ENCODE measurements at places on chromosomes 3 and 15. TPM values are rescaled to one million over a fixed set of nuclear protein-coding genes. Genes with fewer than 3 reads are reported as not detected.

GRCh38 chr3:181881749-181882148 is 170.0 kb downstream of the SOX2 start:
- no peak for DNase-seq

GRCh38 chr3:70980646-70981170 is 602.8 kb downstream of the FOXP1 start:
- DNase-seq = no peak

- no peak for DNase-seq
Observed at GRCh38 chr3:117118604-117119003, 409.0 kb downstream of the TUSC7 start.

DNA sequence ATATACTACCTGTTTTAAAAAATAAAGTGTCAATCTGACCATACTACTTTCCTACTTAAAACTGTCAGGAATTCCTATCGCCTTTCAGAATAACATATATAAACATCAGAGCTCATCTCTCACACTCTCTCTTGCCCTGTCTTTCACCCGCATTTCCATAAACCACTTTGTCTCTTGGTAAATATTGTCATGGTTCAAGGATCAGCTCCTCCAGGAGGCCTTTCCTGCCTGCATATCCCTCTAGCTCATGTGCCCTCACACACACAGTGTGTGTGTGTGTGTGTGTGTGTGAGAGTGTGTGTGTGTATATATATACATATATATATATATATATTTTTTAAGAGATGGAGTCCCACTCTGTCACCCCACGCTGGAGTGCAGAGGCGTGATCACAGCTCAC is 6.7 kb downstream of the SUMF1 start:
- no peak for DNase-seq

- no peak for DNase-seq
Observed at GRCh38 chr3:115789481-115789880, 166.2 kb downstream of the GAP43 start.

DNA sequence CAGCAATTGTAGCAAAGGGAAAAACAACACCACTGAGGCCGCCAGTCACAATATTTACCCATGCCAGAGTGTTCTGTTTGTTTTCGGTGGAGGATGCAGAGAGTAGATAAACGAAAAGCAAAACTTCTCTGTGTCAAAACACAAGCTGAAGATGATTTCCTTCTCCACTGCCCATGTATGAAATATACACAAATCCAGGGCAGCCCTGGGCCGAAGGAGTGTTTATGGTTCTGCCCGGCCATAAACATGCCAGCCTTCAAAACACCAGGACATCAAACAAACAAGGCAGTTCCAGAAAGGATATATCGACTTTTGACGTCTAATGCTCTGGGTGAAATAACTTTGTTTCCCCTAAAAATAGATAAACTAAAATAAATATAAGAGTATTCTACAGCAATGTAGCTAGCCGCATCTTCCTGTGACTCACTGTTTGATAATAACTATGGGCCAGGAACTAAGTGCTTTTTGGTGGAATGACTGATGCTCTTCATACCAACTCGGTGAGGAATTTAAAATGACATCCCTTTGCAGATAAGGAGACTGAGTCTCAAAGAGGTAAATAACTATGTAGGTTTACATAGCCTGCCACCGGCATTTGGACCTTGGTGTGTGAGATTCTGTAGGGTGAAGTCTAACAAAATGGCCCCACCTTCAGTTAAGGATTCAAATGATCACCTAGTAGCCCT is 82.8 kb downstream of the MAGI1 start:
- DNase-seq = no peak

GRCh38 chr3:10975695-10976234 is 16.8 kb upstream of the SLC6A1 start:
- DNase-seq = no peak

DNA sequence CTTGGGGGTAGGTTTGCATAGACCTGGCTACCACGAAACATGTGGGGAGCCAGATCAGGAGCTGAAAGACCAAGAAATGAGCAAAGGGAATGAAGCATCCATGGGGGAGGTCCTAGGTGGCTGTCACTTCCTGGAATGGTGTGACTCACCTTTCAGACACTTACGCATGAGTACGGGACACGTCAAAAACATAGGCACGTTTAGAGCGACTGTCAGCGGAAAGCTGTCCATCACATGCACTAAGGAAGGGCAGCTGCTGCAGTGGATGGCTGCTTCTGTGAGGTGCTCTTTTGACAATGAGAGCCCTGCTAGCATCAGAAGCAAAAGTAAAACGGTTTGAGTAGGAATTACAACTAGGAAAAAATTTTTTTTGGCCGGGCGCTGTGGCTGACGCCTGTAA is 244.6 kb upstream of the CCDC54 start:
- DNase-seq = no peak

GRCh38 chr3:40191850-40192448 is 117.6 kb upstream of the EIF1B start:
- peak; percentile 40 for DNase-seq

GRCh38 chr3:169512991-169513390 is 150.5 kb downstream of the MECOM start:
- no peak for DNase-seq

GRCh38 chr3:28198161-28198560 is 43.3 kb upstream of the CMC1 start:
- no peak for DNase-seq

DNA sequence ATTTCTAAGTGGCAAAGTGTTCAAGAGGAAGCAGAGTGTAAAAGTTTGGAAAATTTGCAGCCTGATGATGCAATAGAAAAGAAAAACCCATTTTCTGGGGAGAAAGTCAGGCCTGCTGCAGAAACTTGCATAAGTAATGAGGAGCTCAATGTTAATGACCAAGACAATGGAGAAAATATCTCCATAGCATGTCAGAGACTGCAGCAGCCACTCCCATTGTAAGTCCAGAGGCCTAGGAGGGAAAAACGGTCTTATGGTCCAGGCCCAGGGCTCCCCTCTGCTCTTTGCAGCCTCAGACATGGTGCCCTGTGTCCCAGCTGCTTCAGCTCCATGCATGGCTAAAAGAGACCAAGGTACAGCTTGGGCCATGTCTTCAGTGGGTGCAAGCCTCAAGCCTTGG is 96.6 kb upstream of the GMNC start:
- no peak for DNase-seq

- DNase-seq = no peak
Observed at GRCh38 chr3:69491975-69492374, 106.1 kb upstream of the FRMD4B start.

DNA sequence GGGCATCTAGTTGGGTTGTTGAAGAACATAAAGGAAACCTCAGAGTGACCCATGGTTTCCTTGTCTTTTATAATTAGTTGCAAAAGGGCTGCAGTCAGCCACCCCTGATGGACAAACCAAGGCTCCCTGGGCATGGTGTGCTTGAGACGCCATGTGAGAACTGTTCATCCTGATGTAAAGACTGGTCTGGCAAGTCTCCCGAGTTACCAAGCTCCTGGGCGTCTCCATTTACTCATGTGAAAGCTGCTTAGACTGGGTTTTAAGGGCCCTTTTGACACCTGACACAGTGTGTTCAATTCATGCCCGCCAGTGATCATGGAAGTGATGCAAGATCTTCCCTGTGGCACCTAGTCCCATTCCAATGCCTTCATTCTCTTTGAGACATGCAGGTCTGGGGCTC is 49.4 kb downstream of the GRK7 start:
- DNase-seq = no peak

- no peak for DNase-seq
Observed at GRCh38 chr3:127139601-127140500, 53.1 kb upstream of the PRR23E start.

DNA sequence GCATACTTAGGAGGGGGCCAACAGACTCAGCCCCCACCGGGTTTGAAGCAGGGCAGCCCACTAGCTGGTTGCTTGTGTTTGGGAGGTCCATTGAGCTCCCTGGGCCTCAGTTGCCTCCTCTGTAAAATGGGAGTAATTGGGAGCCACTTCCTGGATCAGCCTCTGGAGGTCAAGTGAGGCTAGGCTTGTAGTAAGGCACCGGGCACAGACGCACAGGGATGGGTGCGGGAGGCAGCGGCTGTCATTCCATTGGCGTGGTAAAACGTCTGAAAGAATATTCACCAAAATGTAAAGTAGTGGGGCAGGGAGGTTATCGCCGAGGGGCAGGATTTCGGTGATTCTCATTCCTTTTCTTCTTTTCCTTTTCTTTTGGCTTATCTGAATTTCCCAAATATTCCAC is 64.6 kb downstream of the TLE3 start:
- DNase-seq = no peak

GRCh38 chr3:65048151-65048550 is 360.4 kb upstream of the ADAMTS9 start:
- DNase-seq = no peak

DNA sequence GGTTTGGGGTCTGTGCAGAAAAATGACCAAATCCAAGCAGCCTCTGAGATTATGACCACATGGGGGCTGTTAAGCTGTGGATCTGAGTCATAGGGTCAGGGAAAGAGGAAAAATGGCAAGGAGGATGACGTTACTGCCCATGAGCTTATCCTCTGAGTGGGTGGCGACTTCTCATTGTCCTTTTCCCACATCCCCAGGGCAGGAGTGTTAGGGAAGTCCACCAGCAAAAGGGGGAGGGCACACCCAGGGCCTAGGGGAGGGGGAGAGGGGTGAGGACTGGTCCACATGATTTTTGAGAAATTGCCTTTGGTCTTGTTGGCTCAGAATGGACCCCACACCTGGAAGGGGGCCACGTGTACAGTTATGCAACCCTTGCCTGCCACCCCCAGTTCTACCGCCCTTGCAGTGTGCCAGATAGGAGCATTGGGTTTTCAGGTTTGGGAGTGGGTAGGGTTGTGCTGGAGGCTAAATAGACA is 2.6 kb downstream of the CD276 start:
- DNase-seq = no peak

GRCh38 chr3:65674226-65674625 is 364.5 kb downstream of the MAGI1 start:
- DNase-seq = no peak

DNA sequence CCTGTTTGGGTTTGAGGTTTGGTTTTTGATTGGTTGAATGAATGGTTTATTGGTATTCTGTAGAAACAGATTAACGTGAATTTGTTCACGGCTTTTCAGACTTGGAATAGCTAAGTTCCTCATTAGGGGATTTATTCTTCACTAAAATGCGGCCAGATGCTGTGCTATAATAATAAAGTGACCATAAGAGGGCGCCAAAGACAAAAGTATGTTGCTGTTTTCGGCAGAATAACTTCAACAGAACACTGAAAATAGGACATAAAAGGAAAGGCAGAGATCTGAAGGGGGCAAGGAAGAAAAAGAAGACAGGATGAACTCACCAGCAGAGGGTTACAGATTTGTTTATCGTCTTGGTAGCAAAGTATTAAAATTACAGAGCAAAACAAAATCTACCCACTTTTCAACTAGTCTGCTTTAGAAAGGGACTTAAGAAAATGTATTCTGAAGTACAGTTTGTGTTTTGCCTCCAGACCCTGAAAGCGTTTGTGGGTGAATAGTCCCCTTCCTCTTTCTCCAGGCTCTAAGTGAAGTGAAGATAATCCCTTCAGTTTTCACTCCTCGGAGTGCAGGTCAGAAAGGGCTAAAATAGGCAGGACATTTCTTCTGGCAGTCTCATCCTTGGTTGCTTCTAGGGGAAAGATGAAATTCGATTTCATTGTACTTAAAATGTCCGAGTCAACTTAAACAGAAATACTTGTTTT is 147.6 kb downstream of the IL20RB start:
- peak; percentile 1 for DNase-seq

DNA sequence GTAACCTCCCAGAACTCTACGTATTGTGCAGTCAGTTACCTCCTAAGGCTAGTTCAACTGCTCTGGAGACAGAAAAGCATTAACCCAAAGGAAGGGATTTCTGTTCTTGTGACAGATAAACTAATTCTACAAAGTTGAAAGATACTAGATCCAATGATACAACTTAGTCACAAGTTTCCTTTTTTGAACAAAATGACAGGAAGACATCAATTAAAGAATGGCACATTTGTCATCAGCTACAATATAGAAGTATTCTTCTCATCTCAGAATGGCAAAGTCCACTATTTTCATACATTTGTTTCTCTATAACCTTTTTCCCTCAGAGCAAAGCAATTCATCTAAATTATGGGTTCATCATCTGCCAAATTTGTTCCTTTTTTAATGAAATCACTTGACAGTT is 43.7 kb downstream of the ISL2 start:
- DNase-seq = no peak

DNA sequence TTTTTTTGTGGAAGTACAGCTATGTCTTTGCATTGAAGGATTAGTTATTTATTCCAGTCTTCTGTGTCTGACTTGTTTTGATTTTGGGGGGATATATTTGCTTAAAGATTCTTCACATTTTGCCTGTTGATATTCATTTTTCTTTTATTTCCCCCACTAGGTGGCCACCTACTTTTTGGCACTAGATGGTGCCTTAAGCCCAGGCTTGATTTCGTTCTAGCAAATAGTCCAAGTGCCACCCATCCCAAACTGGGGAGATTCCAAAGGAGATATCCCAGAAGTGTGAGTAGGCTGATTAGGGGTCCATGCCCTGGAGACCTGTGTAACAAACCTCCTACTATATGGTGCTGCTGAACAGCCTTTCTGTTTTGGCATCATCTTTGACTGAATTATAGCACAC is 80.0 kb upstream of the SPATA16 start:
- DNase-seq = no peak

DNA sequence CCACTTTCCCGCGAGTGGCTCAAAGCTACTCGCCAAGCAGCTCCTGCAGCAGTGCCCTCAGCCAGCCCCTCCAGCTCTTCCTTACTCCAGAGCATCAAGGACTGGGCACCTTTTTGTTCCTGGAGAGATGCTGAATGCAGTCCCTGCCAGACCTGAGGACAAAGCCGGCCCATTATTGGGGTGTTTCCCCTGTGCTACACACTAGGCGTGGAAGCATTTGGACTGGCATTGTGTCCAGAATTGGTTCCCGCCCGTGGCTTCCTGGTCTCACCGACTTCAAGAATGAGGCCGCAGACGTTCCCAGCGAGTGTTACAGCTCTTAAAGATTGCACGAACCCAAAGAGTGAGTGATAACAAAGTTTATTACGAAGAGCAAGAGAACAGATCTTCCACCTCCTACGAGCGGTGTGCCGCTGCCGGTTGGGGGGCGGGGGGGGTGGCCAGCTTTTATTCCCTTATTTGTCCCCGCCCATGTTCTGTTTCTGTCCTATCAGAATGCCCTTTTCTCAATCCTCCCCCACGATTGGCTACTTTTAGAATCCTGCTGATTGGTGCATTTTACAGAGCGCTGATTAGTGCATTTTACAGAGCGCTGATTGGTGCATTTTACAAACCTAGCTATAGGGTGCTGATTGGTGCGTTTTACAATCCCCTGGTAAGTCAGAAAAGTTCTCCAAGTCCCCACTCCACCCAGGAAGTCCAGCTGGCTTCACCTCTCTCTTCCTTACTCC is 62.4 kb downstream of the NSMCE3 start:
- DNase-seq = no peak

GRCh38 chr15:91741986-91742385 is 111.5 kb upstream of the SLCO3A1 start:
- DNase-seq = no peak

GRCh38 chr3:78507196-78507984 is 1260.4 kb downstream of the ROBO1 start:
- no peak for DNase-seq

- DNase-seq = no peak
Observed at GRCh38 chr3:123331651-123332050, 117.2 kb downstream of the ADCY5 start.

The HCLS1 gene
- 184 TPM for total RNA-seq

The P3H2 gene
- not detected for total RNA-seq

The UBA5 gene
- total RNA-seq = 52.1 TPM

The CPNE9 gene
- total RNA-seq = 0.16 TPM

The CLDN11 gene
- total RNA-seq = 0.26 TPM

The CCR3 gene
- not detected for total RNA-seq

The LRRN1 gene
- total RNA-seq = 0.80 TPM

The ALPK3 gene
- 0.07 TPM for total RNA-seq

The SLC2A2 gene
- total RNA-seq = not detected

The TMCO5A gene
- total RNA-seq = not detected
